ENCODE measurements at places on chromosomes 16 and 17.

DNA sequence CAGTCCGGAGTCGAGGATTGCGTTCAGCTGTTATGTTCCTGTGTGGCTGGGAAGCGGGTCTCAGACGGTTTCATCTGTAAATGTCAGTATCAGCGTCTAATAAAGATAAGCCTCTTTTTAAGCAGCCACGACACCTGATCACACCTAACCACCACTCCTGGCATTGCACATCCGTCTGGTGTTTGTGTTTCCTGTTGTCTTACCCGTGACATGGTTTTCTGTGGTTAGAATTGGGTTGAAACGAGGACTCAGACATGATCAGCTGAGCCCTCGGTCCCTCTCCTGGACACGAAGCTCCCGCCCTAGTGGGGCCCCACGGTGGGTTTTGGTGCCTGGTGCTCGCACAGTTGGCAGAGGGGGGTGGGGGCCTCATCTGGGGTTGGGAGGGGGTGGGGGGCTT lies 18.3 kb downstream of the CPNE7 start:
- DNase-seq, result no peak

DNA sequence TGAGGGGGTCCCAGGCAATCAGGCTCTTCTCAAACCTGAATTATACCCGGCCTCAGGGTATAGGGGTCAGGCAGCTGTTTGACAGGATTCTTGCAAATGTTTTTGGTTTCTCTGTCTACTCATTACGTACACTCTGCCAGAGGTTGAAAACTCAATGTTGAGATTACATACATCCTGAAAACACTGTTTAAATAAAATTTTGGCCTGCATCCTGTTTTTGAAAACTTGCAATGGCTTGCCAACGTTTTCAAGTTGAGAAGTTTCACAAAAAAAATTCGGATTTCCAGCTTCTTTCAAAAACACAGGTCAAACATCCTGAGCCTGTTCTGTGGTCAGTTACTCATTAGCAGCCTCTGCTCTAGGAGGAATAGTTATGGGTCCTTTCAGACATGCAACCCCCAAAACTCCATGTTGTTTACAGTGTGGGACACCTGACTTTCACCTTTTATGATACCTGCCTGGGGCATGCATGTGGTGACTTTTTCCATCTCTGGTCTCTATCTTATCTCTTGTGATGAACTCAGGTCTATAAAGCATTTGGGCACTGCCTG lies 577.8 kb downstream of the WWOX start:
- no peak for DNase-seq

- DNase-seq, result no peak
Observed at GRCh38 chr17:78883089-78883532, 19.9 kb downstream of the CEP295NL start.

DNA sequence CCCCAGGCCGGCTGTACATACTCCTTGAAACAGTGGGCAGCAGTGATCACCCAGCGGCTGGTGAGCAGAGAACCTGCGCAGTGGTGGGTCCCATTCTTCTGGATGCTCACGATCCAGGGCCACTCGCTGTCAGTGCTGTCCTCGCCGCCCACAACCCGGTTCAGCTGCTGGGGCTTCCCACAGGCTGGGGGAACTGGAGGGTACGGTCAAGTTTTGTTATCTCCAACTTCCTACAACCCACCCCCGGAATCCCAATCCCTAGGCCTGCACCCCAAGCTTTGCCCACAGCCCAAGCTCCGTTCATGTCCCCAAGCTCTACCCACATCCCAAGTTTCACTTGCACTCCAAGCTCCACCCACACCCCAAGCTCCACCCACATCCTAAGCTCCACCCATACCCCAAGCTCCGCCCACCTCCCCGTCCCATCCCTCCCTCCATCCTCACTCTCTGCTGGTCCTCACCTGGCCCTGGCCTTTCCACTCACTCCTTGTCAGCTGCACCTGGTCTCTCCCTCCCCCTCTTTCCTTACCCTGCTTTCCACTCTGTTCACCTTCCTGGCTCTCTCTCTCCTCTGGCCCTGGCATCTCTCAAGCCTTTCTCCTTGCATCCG lies 1.8 kb downstream of the PRSS22 start:
- peak; percentile 43 for DNase-seq

- peak; percentile 52 for DNase-seq
Observed at GRCh38 chr16:30934827-30935557, 11.6 kb downstream of the FBXL19 start.

GRCh38 chr17:56943505-56944125 lies 17.2 kb downstream of the COIL start:
- DNase-seq, result no peak

DNA sequence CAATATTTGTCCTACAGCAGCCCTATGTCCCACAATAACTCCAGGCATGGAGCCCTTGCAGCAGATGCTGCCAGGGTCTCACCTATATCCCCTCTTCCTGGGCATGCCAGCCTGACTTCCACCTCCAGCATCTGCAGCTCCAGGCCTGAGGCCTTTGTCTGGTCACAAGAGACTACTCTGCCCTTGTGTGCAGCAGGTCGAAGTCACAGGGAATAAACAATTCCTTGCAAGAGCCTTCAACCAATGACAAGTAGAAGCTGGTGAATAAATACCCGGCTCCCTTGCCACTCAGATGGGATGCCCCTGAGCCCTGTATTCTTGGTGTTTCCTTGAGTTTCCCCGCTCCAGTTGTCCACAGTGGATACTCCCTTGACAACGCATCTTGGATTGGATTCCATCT lies 23.0 kb downstream of the CES1 start:
- no peak for DNase-seq

- DNase-seq, result no peak
Observed at GRCh38 chr16:85857406-85857805, 41.6 kb upstream of the IRF8 start.

GRCh38 chr16:68356249-68356918 lies 45.6 kb downstream of the PRMT7 start:
- peak; percentile 92 for DNase-seq

GRCh38 chr17:65629234-65629690 lies 67.8 kb upstream of the AXIN2 start:
- DNase-seq, result no peak

DNA sequence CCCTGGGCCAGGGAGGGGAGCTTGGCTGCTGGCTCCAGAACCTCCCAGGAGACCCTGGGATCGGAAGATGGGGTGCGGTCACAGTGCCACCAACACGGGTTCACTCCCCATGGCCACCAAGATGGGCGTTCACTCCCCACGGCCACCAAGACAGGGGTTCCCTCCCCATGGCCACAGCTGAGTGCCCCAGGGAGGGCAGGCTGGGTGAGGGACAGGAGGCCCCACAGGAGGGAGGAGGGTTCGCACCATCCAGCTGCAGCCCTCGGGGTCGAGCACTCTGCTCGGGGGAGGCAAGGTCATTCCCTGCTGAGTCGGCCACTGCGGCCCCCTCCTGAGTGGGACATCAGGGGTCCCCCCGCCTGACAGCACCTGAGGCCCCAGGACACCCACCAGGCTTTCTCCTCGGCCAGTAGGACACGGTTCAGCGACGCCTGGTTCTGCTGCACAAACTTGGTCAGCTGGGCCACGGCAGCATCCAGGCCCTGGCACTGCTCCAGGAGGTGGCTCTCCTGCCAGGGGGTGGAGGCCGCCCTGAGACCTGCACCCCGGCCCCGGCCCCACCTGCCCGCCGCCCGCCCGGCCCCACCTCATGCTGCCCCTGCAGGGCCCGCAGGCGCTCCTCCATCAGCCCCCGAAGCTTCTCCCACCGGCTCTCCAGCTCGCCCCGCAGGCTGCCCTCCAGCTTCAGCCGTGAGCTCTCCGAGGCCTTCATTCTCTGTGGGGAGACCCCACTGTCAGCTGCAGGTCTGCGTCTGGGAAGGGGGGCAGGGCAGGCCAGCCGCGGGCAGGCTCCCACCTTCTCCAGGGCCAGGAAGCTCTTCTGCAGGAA lies 5.9 kb downstream of the CCDC154 start:
- no peak for DNase-seq

GRCh38 chr17:73455050-73455687 lies 143.4 kb upstream of the CDC42EP4 start:
- no peak for DNase-seq

GRCh38 chr16:62445909-62446308 lies 409.7 kb upstream of the CDH8 start:
- no peak for DNase-seq

DNA sequence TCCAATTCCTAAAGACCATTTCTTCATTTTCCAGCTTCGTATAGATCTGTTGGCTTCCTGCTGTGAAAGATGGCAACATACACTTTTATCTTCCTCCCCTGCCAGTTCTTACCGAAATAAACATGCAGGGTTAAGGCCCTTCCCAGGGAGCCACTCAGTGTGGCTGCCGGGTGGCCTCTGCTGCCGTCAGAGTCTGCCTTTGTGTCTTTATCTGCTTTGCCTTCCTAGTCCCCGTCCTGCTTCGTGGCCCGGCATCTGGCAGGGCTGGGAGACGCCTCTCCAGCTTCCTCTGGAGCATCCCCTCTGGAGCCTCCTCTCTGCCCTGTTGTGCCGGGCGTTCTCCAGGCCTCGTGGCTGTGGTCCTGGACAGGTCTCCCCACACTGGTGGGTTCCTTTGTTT lies 30.3 kb upstream of the CAPN15 start:
- no peak for DNase-seq

DNA sequence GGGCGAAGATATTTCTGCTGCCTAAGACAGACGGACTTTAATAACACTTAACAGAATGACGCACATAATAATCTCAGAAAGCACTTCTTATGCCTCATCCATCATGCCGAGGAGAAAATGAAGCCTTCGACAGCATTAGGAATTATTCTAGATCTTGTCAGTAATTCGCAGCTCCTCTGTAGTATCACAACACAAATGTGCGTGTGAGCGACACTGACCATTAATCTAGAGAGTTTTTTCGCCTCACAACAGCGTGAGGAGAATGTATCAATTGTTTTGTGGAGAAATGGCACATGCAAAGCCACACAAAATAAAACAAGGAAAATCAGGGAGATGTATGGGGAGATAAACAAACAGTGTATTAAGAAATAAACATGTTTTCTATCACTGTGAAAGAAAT lies 410.2 kb upstream of the PSMD7 start:
- no peak for DNase-seq

- peak; percentile 61 for DNase-seq
Observed at GRCh38 chr16:20383106-20384029, 21.2 kb downstream of the PDILT start.

DNA sequence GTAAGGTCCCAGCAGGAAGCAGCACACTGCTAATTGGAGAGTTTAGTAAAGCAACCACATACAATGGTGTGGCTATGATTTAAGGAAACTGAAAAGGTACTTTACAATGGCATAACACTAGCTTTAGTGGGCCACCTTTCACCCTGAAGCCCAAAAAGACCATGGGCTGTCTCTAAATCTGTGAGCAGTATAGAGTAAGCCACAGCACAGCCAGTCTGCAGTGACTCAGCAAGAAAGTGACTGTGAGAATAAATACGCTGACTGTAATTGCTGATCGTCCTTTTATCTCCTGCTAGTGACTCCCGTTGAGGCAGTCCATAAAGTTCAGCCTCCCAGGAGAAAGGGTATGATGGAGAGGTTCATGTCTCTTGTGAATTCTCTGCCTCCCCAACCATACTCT lies 679.8 kb upstream of the KIF2B start:
- DNase-seq, result no peak

- no peak for DNase-seq
Observed at GRCh38 chr17:1710807-1711553, 803 bp upstream of the TLCD2 start.

DNA sequence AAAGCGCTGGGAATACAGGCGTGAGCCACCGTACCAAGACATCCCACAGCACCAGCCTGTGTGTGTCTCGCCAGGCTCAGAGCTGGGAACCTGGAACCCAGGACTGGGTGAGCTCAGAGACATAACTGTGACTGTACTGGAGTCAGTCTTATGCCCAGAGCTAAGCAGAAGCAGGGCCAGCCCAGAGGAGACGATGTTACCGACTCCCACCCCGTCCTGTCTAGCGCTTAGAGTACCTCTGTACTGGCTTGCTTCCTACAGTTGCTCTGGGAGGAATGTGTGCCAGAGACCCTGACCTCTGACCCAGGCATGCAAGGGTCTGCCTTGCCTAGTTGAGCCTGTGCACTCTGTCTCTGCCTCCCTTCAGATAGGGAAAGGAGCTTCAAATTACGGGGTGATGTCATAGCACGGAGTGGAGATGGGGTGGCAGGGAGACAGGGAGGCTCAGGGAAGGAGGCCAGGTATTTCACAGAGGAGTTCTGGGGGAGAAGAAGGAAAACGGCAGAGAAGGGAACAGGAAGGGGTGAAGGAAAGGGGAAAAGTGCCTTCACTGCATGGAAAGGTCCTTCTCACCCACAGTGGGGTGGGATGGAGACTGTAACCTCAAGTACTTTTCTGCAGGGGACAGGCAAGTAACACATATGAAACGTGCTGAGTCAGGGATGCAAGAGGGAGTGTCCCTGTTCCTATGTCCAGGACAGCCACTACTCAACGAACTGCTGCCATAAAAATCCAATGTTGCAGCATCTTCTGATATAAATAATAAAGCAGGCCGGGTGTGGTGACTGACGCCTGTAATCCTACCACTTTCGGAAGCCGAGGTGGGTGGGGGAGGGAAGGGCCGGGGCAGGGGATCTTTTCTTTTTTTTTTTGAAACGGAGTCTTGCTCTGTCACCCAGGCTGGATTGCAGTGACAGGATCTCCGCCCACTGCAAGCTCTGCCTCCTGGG lies 5.8 kb upstream of the ARMC5 start:
- no peak for DNase-seq

DNA sequence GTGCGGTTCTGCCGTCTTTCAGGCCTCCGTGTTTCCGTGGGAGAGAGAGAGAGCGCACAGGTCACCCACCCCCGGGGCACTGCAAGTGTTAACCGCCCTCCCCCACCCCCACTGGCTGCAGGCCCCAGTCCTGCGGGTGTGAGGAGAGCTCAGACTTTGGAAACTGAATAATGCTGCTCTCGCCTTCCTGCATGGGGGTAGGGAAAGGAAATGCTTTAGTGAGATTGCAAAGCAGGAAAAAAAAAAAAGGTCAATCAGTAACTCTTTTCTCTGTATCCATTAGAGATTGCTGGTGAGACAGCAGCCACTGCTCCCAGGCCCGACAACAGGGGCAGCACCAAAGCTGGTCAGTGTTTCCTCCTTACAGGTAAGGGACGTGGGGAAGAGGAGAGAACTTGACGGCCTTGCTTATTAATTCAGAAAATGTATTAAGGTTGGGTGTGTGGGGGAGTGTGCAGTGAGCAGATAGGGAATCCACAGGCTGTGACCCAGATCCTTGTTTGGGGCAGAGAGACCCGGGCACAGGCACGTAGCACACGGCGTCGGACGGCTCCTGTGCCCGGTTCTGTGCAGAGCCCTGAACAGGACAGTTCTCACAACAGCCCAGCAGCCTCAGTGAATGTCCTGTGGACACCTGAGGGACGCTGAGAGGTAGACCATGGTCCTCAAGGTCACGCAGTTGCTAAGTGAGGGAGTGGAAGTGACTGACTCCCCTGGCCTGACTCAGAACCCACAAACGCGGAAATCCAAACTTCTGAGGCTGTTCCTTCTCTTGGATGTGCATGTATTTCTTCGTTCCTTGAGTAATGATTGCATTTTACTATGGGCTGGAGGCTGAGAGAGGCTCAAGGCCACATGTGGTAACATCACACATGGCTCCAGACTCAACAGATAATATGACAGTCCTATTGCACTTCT lies 156.5 kb downstream of the FOXL1 start:
- no peak for DNase-seq

- DNase-seq, result no peak
Observed at GRCh38 chr17:63278728-63279442, 167.2 kb downstream of the CYB561 start.
